ENCODE measurements at places on chromosomes 4 and X.

- no peak for DNase-seq
Observed at GRCh38 chr4:101199507-101200285, 147.6 kb downstream of the PPP3CA start.

DNA sequence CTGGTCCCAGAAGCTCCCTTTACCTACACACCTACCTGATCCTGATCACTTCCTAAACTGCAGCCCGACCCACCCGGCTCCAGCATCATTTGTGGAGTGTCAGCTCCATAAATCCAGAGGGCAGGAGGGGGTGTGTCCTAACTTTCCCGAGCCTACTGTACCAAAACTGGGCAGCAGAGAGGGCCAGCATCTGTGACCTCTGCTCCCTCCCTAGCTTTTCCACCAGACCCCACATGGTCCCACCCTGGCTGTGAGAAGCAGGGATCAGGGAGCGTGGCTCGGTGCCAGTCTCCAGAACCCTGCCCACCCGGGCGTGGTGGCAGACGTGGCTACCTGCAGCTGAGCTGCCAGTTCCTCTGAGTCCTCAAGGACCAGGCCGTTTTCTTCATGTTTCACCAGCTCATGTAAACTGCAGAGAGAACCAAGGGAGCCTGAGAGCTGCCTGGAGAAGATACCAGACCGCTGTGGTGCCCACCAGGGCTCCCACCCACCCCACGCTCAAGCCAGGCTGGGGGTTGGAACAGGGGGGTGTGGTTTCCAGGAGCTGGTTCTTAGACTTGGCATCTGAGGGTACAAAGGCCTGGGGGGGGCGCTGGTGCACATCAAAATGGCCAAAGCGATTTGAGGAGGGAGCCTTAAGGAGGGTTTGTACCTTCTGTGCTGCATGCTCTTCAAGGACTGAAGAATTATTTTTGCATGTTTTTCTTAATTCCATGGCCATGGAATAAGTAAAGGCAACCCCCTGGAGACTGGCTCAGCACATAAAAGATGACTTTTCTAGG lies 76.7 kb upstream of the DRD5 start:
- DNase-seq = no peak

DNA sequence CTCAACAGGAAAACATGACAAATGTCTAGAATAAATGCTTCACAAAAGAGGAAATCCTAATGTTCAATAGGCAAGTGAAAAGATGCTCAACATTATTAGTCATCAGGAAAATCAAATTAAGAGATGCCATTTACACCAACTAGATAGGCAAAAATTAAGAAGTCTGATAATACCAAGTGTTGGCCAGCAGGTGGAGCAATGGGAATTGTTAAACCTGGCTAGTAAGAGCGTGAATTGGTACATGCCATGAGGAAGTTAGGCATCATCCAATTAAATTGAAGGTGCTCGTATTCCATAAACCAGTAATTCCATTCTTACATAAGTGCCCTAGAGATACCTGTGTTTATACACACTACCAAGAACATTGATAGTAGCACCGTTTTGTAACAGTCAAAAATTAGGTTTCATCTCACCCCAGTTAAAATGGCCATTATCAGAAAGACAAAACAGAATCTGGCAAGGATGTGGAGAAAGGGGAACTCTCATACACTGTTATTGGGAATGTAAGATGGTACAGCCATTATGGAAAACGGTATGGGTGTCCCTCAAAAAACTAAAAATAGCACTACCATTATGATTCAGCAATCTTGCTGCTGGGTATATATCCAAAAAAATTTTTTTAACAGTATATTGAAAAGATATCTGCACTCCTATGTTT lies 14.0 kb upstream of the ZCCHC18 start:
- DNase-seq = peak; percentile 85

GRCh38 chrX:110250847-110251246 lies 67.0 kb downstream of the AMMECR1 start:
- no peak for DNase-seq

DNA sequence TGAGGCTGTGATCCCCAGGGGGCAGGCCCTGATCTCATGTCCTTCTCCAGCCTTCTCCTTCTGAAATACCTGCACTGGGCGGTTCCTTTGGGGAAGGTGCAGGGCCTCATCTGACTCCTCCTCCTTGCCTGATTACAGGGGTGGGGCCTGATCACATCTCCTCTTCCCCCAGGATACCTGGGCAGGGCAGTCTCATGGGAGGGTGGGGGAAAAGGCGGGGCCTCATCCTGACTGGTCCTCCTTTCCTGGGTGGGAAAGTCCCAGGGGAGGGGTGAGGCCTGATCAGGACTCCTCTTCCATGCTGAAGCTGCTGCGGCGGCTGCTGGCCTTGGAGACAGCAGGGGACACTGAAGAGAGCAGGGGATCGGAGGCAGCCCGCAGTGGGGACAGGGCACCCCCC lies 13.3 kb downstream of the TFE3 start:
- no peak for DNase-seq

DNA sequence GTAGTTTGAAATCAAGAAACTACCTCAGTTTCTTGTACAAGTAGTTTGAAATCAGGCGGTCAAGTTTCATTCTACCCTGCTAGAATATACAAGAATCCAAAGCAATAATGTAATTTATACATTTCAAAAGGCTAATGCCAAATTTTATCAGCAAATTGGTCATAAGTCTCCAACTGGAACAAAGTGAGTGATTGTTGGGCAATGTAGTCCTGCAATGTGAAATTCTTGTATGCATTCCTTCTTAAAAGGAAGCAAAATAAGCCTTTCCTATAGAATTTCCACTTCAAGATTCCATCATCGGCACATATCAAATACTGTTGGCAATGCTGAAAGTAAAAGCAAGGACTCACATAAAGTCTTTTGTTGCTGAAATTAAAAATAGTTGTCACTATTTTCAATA lies 334.9 kb downstream of the IL1RAPL1 start:
- no peak for DNase-seq

DNA sequence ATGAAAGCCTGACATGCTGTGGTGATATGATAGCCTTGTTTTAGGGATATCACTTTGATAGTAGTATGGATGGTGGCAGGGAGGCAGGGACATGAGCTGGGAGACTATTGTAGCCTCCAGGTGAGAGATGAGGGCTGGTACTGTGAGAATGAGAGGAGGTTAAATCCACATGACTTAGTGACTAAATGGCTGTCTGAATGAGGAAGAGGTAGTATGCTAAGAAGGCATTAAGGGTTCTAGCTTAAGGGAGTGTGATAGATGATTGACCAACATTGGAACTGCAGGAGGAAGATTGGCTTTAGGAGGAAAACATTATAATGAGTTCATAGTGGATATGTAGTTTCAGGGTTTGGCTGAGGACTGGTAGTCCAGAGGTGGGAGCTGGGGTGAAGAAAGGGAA lies 195.0 kb upstream of the ANK2 start:
- DNase-seq = no peak

GRCh38 chr4:156137679-156138473 lies 184.2 kb upstream of the CTSO start:
- no peak for DNase-seq

GRCh38 chr4:156779042-156779441 lies 192.6 kb downstream of the PDGFC start:
- no peak for DNase-seq

GRCh38 chrX:17291171-17291900 lies 83.7 kb upstream of the NHS start:
- no peak for DNase-seq

- DNase-seq = peak; percentile 34
Observed at GRCh38 chrX:47831788-47832187, 4.9 kb upstream of the ZNF81 start.

- no peak for DNase-seq
Observed at GRCh38 chrX:95628796-95629195, 1055.8 kb upstream of the DIAPH2 start.

DNA sequence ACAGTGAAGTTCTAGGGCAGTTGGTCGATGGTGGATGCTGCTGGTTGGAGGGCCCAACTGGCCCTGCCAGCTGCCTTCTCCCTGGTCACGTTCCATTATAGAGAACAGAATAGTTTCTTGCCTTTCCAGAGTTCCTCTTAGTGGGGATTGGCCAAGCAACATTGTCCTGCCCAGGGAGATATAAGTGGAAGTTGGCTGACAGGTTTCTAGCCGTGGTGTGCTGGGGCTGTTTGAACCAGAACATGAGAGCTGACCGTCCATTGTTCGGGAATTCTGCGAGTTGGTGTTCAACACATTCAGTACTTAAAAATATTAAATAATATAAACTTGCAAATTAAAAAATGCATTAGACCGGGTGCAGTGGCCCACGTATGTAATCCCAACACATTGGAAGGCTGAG lies 3.5 kb upstream of the AFAP1 start:
- no peak for DNase-seq

DNA sequence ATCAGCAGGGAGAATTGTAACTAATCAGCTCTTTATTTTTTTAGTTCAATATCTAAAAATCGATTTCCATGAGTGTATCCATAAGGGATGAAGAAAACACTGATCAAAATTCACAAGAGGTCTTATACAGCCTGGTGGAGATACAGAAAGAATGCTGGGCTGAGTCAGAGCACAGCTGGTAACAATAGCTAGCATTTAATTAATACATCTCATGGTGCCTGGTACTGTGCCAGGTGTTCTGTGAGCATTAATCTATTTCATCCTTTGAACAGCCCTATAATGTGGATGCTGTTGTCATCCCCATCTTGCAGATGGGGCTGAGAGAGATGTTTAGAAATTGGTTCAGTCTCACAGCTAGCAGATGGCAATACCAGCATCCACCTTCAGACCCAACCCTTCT lies 250.9 kb upstream of the RPS6KA3 start:
- DNase-seq = no peak

GRCh38 chr4:11720292-11720691 lies 291.6 kb upstream of the HS3ST1 start:
- DNase-seq = peak; percentile 39

DNA sequence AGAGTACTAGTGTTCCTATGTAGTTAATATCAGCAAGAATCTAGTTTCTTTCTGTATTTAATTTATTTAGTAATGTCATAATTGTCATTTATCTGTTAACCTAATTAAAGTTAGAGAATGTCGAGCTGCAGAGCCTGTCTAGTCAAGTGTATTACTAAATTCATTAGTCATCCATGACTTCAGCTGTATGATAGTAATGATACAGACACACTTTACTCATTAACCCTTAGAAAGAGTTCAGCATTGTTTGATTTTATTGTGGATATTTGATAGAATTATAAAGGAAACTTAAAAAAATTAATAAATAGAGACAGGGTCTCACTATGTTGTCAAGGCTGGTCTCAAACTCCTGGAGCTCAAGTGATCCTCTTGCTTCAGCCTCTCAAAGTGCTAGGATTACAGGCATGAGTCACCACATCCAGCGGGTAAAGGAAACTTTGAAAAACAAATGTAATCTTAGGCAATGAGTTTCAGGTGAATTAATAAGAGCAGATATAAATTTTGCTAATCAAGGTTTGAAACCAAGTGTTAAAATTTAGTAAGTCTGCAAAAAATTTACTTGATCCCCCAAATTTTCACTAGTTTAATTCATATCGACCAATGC lies 110.6 kb downstream of the ANK2 start:
- no peak for DNase-seq

DNA sequence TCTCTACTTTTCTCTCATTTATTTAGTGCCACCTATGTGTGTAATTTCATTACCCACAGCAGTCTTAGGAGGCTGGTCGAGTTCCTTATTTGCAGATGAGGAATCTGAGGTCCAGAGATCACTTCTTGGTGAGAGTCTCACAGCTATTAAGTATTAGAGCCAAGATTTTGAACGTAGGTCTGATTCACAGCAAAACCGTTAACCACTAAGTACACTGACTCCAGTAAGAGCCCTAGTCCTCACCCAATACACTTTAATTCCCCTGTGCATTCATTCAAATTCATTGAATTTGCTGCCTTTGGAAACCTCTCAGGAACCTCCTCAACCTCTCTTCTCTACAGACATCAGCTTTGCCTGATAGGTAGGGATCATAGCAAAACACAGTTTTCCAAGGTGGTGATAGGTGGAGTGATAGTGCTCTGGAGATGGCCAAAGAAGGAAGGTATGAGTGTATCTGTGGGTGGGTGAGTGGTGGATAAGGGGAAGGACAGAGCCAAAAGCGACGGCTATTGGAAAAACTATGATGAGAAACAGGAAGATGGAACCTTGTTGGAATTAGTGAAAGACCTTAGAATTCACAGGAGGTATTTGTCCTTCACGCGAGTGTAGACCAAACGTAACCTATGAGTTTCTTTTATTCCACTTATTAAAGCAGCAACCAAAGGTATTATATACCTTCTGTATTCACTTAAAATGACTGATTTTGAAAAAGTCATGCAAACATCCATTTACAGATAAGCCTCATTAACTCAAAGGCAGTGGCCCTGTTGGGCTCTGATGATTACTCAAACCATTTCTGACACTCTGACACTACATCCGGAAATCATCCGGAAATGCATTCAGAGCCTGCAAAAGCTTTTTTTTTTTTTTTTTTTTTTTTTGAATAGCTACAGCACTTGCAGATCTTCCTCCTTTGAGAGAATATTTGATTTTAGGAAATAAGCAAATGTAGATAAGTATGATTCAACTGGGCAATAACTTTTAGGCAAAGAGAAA lies 6.3 kb downstream of the FMR1 start:
- DNase-seq = no peak

DNA sequence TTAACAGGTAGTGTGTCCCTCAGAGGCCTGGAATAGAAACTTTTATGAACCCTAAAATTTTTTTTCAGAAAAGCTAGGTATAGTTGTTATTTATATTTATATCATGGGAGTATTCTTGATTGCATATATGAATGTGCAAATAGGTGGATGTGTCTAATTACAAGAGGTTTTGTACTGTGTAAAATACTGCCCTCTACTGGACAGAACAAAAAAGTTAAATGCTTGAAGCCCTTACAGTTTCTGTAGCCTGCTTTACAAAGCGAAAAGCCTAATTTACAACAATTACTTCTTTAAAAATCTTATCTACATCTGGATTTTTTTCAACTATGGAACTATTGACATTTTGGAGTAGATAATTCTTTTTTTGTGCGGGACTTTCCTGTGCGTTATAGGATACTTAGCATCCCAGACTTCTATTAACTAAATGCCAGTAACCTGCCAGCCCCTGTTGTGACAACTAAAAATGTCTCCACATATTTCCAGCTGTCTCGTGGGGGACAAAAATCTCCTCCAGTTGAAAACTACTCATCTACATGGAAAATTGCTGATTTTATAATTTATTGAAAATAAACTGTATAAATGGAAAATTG lies 35.1 kb downstream of the ENPEP start:
- DNase-seq = peak; percentile 85

- DNase-seq = no peak
Observed at GRCh38 chr4:142687547-142688275, 158.4 kb downstream of the INPP4B start.
